ENCODE measurements at places on chromosomes 1 and 21.

GRCh38 chr1:179815641-179816040, 62.0 kb downstream of the TOR1AIP2 start:
- no peak for DNase-seq

DNA sequence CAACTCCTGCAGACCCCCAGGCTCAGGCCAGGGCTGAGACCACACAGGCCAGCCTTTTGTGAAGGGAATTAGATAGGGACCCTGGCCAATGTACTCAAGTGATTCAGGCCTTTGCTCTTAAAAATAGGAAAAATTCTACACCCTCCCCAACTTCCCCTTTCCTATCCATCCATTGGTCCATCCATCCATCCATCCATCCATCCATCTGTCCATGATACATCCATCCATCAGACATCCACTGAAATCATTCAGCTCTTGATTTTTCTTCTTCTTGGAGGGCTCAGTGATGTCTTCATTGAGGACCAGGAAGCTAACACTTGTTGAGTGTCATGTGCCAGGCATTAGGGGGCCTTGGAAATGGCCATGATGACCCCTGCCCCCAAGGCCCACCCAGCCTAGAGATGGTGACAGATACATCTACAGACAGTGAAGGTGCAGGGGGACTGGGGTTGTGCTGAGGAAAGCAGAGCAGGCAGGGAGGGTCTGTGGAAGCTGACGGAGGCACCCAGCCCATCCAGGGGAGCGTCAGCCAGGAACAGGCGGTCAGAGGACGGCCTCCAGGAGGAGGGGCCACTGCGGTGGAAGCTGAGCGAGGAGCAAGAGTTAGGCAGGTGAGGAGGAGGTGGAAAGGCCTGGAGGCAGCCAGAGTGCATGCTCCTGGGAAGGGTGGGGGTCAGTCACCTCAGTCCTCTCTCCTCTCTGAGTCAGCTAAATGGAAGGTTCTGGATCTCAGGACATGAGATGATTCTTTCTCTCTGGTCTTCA, 81.9 kb downstream of the EPHB2 start:
- DNase-seq = no peak

- no peak for DNase-seq
Observed at GRCh38 chr1:210437781-210438180, 109.1 kb downstream of the HHAT start.

DNA sequence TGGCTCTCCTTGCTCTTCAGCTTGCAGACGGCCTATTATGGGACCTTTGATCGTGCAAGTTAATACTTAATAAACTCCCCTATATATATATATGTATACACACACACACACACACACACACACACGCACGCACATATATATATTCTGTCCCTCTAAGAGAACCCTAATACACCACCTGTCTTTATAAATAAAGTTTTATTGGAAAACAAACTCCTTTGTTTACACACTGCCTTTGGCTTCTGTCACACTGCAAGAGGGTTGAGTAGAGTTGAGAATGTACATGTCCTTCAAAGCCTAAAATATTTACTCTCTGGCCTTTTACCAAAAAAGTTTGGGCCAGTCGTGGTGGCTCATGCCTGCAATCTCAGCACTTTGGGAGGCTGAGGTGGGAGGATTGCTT, 26.2 kb upstream of the SIM2 start:
- DNase-seq = no peak
